ENCODE measurements at places on chromosomes 2 and 18.

DNA sequence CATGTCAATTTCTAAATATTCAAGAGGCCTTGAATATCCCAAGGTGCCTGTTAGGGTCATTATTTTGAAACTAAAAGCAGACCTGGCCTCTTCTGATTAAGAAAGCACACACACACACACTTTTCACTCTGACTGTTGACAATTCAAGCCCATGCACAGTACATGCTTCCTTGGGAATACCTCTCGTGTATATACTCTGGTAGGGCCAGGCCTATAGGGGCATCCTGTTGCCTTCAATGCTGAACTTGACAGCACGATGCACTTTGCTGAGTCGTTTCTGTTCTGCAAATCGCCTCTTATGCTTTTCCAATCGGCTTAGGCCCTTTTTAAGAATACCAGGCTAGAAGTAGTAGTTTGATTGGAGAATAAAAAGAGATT is 40.6 kb downstream of the IWS1 start:
- DNase-seq, result no peak

DNA sequence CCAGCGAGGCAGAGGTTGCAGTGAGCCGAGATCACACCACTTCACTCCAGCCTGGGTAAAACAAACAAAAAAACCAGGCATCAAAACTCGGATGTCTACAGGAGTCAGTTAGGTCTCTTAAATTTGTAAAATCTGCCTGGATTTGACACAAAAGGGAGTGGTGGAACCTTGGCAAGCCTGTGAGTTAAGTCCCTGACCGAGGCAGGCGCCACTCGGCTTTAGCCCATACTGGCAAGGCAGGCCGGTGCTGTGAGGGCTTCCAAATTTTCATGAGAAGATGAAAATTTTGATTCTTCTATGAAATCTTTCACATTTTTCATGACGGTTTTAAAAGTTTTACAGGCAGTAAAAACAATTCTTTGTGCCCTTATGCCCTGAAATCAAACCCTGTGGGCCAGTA is 165.8 kb downstream of the FMNL2 start:
- no peak for DNase-seq

DNA sequence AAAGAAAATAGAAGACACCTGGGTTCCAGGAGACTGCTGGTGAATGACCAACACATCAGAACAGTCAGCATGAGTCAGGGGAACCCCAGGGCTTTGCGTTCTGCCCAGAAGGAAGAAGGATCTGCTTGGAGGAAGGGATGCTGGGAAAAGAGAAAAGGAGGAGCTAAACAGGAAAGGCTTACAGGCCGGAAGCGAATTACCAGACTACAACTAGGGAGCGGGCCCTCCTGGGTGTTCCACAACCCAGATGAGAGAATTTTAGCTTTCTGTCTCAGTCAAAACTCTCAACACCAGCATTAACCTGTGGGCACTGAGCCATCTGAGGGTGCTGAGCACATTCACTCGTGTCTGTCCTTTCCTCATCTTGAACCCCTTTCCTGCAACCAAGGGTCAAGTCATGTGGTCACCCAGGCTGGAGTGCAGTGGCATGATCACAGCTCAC is 19.2 kb downstream of the CDC42EP3 start:
- DNase-seq, result peak; percentile 50

DNA sequence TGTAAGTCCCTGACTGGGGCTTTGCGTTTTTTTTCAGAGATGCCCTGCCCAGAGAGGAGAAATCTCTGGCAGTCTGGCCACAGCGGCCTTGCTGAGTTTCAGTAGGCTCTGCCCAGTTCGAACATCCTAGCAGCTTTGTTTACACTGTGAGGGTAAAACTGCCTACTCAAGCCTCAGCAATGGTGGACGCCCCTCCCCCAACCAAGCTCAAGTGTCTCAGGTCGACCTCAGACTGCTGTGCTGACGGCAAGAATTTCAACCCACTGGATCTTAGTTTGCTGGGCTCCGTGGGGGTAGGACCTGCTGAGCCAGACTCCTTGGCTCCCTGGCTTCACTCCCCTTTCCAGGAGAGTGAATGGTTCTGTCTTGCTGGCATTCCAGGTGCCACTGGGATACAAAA is 31.7 kb downstream of the L3MBTL4 start:
- no peak for DNase-seq

DNA sequence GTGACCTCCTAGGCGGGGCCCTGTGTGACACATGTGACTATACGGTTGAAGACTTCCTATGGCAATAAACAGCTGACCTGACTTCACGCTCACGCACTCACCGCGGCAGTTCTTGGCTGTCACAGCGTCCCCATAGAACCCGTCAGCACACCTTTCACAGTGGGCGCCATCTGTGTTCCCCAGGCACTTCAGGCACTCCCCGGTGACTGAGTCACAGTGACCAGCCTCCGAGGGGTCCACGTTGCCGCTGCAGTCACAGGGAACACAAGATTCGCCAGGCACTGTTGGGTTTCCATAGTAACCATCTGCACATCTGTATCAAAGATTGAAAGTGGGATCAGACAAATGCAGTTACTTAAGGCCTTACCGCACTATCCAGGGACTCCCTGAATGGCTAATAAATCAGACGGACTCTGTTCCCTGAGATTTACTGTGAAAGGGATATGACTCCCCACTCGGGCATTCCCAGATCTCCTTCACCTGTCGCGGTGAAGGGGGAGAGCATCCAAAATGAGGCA is 94.5 kb downstream of the LAMA1 start:
- DNase-seq, result no peak

DNA sequence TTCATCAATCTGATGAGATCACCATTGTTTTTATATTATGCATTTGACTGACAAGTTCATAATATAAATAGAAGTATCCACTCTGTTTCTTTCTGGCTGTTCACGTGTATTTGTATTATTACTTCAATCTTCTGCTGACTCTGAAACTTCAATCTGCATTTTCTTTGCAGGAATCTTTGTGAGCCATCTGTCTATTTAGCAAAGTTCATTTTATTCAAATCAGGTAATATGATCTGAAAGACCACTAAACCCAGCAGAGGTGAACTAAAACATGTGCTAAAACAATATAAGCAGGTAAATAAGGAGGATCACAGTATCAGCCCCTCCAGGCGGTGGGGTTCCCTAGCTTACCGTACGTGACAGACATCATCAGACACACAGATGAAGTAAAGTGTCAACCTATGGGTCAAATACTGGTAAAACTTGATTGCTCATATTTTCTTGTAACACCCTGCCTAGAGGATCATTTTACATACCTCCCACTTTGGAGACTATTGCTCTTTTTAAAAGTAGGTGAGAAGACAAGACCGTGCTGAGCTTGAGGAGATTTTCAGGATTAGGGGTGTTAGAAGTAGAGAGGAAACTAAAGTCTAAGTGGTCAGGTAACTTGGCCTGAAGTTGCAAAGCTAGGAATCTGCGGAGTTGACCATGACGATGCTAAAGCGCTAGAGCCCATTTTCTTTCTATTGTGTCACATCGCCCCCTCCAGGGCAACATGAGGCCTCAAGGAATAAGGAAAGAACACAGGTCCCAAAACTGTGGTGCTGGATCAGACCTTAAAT is 9.0 kb downstream of the DTNB start:
- DNase-seq, result peak; percentile 61

GRCh38 chr18:57445488-57446319 is 10.5 kb downstream of the ONECUT2 start:
- no peak for DNase-seq

DNA sequence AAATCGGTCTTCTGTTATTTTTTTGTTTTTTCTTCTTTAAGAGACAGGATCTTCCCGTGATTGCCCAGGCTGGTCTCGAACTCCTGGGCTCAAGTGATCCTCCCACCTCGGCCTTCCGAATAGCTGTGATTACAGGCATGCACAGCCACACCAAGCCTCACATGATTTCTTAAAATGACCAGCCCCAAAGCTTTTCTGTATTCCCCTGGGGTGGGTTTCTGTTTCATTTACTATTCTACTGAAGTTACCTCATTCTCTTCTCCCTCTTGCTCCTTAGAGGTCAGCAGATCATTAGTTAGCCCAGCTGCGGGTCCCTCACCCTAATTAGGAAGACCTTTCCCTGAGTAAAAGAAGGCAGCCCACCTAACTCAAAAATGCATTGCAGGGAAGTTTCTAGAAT is 27.6 kb downstream of the SLC1A4 start:
- DNase-seq, result no peak

DNA sequence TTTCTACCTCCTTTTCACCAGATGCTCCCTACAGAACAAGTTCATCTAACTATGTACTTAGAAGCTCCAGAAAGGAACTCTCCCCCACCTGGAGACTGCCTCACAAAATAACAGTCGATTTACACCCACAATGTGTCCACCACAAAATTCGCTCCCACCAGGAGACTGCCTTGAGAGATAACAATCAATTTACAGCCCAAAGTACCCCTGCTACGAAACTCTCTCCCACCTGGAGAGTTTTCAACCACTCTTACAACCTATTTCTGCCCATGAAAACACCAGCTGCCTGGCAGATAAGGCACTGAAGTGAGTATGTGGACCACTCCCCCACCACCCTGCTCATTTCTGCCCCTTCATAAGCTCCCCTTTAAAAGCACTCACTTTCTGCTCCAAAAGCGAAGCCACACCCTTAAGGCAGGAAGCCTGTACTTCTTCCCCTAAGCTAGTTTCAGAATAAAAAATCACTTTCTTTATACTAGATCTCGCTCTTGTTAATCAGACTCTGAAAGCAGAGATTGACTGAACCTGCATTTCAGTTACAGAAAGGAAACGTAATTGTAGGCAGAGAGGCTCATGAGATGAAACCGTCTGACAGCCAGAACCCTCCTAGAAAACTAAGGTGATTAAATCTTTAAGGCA is 94.4 kb upstream of the RBBP8 start:
- peak; percentile 28 for DNase-seq

DNA sequence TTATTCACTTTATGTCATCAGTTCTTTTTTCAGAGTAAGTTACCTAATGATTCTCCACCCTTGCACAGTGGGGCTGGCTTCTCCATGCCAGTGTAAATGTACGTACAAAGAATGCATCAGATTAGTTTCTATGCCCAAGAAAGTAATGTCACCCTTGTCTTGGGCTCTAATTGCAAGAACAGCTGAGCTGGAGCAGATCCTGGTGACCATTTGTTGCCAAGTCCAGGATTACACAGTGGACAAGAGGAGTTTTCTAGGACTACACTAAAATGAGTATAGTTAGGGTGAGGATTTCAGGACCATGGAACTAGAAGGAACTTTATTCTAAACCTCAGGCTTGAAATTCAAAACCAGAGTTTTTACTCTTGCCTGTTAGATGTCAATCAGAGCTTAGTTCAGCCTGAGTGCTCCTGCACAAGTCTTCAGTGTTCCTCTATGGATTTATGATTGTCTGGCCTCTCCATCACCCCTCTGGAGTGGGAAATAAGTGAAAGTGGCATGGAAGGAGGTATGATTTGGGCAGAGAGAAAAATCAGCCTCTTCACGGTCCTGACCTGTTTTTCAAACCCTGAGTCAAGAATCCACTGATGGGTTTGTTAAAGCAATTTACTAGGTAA is 29.8 kb downstream of the PCBP1 start:
- DNase-seq, result no peak

DNA sequence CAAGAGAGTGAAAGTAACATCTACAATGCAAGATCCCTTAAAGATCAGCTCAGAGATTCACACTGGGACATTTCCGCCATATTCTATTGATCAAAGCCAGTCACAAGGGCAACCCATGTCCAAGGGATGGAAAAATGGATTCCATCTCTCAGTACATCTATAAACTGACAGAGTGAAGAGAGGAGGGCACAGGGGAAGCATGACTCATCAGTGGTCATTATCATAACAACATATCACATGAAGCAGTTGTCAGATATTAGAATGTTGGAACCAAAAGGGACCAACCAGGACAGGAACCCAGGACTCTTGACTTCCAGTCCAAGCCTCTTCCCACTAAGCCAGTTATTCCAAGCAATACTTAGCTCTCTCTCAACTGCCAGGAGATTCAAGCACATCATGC is 54.9 kb upstream of the IGFBP2 start:
- no peak for DNase-seq

DNA sequence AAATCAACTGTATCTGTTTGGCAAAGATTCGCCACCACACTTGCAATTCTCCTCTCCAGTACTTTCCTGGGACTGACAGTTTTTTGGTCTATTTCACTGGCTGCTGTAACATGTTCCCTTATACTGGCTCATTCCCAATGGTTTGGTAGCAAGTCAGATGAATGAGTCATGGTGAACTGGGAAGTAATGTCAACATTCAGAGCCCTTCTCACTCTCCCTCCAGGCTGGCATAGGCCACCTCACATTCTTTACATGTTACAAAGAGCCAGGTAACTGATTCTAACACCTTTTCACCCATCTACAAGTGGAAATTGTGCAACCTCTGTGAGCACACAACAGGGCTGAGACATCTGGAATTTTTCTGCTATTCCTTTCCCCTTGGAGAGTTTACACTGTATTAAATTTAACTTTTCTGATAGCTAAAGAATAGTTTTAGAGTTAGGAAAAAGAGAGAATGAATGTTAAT is 111.3 kb upstream of the TLK1 start:
- DNase-seq, result no peak

GRCh38 chr2:223058952-223059716 is 7.1 kb downstream of the KCNE4 start:
- DNase-seq, result no peak

DNA sequence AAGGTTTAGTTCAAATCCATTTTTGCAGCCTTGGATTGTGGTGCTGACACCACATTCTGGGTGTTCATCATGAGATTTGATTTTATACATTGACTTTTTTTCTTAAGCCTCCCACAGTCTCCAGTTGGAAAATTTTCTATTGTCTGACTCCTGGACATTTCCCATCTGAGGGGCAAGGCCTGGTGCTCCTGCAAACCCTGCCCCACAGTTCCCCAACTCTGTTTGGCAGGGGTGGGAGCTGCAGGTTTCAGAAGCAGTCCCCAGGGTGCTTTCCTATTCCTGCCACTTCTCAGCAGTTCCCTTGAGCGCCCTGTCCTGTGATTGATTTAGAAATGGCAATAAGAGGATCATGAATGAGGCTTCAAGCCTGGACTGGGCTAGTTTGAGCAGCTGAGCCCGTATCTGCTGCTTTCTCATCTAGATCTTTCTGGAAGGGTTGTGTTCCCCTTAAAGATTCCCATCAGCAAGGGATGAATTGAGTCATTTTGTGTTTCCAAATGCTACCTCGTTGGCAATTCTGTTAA is 77.0 kb downstream of the CIB4 start:
- DNase-seq, result no peak

GRCh38 chr2:239353692-239354091 is 47.1 kb downstream of the HDAC4 start:
- DNase-seq, result no peak

DNA sequence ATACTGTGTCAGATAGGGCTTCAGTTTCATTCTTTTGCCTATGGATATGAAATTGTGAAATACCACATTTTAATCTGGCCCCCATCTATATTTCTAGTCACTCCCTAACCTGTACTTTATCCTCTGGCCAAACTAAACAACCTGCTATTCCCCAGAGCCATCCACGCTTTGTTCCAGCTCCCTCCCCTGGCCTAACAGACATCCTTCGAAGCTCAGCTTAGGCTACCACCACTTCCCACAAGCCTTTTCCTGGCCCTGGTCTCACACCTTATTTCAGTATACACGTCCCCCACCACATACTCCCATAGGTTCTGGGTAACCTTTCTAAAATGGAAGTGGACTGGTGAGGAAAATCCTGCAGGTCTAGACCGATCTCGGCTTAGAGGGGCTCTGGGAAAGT is 55.4 kb downstream of the MAP4K3 start:
- DNase-seq, result no peak

- DNase-seq, result no peak
These were observed 6.5 kb downstream of the KCNJ3 start for GRCh38 chr2:154704991-154705390.

- no peak for DNase-seq
These were observed 327.1 kb downstream of the CCDC178 start for GRCh38 chr18:33113416-33113815.

- no peak for DNase-seq
These were observed 412.0 kb upstream of the TCF4 start for GRCh38 chr18:56000041-56000440.

GRCh38 chr2:42673989-42674579 is 89.9 kb downstream of the OXER1 start:
- DNase-seq, result no peak

Data from B cell (primary cell).